ENCODE measurements at places on chromosomes 3 and 15.

GRCh38 chr3:115388811-115389210, 234.5 kb upstream of the GAP43 start:
- no peak for DNase-seq

GRCh38 chr3:104214937-104215336, 1151.8 kb upstream of the ALCAM start:
- no peak for DNase-seq

DNA sequence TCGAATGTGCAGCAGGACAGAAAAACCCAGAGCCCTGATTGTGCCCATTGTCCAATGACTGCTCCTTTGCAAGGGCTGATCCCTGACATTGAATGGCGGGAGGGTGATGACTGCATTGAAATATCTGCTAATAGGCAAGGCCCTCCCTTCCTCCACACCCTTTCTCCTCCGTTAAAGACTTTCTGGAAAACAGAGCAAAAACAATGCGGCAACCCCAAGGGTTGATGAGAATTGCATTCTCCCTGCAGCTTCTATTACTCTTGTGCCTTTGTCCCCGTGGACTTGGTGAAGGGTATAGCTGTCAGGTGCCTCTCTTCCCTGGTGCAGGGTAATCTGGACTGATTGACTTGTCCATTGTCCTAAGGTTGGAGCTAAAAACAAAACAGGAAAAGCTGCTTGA, 71.8 kb downstream of the THSD4 start:
- no peak for DNase-seq

- DNase-seq: no peak
These were observed 735 bp downstream of the STIMATE start for GRCh38 chr3:52896613-52897012.

GRCh38 chr3:58383904-58384303, 49.7 kb downstream of the PDHB start:
- DNase-seq: no peak

GRCh38 chr3:184186184-184186901, at the start of gene ABCF3:
Gene ABCF3 (plus strand): TSS chr3:184186199. CDS start chr3:184186208, 9 bp downstream.
- DNase-seq: no peak

- no peak for DNase-seq
These were observed 22.5 kb downstream of the MYZAP start for GRCh38 chr15:57614241-57614640.

DNA sequence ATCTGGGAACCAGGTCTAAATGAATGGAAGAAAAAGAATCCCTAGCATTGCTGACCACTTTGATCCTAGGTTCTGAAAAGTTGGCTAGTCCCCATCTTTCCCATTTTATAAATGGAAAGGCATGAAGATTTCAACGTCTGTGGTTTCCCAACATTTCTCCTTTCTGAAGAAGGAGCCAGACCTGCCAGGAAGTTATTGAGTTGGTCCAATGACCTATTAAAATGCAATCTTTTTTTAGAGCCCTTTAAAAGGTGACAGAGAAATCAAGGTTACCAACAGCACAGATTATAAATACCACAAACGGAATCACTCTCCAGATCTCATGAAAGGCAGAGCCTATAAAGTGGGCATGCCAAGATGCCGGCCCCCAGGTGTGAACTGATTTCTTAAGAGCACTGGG, 505.6 kb upstream of the THBS1 start:
- DNase-seq: no peak

GRCh38 chr3:141012571-141012970, 38.6 kb upstream of the SPSB4 start:
- no peak for DNase-seq

DNA sequence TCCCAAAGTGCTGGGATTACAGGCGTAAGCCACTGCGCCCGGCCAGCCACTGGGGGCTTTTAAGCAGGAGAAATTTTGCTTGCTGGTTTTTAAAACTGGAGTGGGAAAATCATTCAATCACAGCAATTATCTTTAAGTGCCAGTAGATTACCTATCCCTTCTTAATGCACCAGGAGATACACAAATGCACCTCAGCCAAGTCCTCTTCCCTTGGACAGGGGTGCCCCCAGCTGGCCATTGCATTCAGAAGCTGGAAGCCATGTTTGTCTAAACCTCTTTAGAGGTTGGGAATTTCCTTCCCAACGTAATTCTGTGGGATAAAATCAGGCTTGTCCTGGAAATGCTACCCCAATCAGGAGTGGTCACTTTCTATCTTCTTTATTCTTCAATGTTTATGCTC, 26.6 kb downstream of the MIX23 start:
- DNase-seq: no peak

GRCh38 chr3:147371140-147371539, 35.2 kb downstream of the ZIC4 start:
- DNase-seq: no peak

- DNase-seq: no peak
These were observed 38.4 kb upstream of the RBM5 start for GRCh38 chr3:50050361-50050760.

DNA sequence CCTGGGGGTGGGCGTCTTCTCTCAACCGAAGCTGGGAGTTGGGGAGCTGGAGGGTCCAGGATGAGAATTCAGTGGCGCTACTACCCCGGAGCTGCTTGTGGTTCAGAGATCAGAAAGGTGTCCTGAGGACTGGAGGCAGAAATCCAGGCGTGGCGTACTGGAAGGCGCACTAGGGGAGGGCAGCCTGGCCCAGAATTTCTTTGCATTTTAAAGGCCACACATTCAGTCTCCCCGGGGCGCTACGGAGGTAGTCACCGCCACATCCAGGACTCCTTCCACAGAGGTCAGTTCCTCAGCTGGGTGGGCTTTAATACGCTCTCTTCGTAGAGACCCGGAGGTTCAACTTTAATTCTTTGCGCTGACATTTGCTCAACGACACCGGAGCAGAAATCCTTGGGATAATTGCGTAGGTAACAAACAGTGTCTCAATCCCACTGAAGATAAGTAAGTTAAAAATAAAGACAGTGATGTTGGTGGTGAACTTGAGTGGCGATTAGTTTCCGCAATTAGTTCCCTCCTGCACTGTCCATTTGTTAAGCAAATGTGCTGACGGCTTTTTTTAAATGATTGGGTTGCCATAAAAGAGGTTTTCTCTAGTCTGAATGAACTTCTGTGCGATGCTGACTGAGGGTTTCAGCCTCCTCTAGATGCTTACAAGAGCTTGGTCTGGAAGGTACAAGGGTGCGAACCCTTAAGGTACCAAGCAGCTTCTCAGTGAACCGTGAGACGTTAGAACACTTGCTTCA, 535 bp downstream of the MCTP2 start:
- no peak for DNase-seq

- no peak for DNase-seq
These were observed 127.2 kb downstream of the EBLN2 start for GRCh38 chr3:73188707-73189106.

DNA sequence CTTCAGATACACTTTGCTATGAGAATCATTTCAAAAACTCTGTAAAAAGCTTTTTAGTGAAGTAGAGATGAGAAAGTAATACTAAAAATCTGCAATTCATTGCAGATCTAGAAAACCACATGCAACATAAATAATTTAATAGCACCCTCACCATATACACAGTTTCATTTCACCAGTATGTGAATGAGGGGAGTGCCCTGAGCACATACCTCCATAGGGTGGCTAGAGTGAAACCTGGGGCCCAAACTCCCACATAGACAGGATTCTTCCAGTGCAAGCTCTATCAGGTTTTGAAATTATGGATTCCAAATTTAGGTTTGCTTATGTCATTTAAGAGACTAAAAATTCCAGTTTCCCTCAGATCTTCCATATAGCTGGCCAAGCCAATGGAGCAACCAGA, 973.4 kb upstream of the CFAP20DC start:
- DNase-seq: no peak

DNA sequence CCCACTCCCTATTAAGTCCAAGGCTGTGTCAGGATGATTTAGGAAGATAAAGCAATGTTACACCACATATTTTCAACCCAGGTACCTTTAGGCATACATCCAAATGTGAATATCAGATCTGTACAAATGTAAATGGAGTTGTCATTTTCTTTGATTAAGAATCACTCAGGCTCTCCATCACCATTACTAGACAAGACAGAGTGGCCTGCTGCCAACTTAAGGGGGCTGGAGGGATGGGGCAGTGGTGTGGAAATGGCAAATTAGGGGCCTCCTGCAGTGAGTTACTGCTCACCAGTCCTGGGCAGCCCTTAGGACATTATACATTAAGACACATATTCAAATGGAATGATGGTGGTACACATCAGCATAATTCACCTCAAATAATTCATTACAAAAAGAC, 211.0 kb downstream of the TNIK start:
- DNase-seq: no peak

GRCh38 chr15:59995568-59996297, 8.4 kb upstream of the FOXB1 start:
- no peak for DNase-seq

- DNase-seq: no peak
These were observed 74.2 kb downstream of the DPPA2 start for GRCh38 chr3:109242187-109242523.

- DNase-seq: no peak
These were observed 72.3 kb downstream of the TAMM41 start for GRCh38 chr3:11774296-11774877.

- DNase-seq: no peak
These were observed 78.8 kb downstream of the MCF2L2 start for GRCh38 chr3:183349421-183350157.

GRCh38 chr3:143963946-143964345, 7.7 kb upstream of the DIPK2A start:
- DNase-seq: no peak

DNA sequence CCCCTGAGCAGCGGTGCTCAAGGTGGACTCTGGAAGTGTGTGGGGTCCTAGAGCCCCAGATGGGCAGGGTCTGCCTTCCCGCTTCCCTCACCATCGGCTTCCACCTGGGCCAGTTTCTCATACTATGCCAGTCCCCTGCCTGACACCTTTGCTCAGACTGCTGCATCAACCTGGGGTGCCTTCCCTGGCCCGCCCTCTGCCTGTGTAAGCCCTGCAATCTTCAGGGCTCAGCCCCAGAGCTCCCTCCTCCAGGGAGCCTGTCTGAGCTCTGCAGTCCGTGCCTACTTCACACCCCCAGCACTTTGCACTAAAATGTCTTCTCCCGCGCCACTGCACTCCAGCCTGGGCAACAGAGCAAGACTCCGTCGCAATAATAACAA, 13.1 kb downstream of the CSK start:
- DNase-seq: no peak

Measured in stimulated activated CD4-positive, alpha-beta T cell treated with anti-CD3 and anti-CD28 coated beads, TNF-alpha, amount 100 ng/mL, for 4 hours (primary cell).